ENCODE measurements at places on chromosomes 4 and X. TPM values are rescaled to one million over a fixed set of nuclear protein-coding genes. Genes with fewer than 3 reads are reported as not detected.

GRCh38 chr4:3715855-3716630, 50.1 kb upstream of the ADRA2C start:
- no peaks in the 10 kb centered on the region for H3K4me1 ChIP-seq
- no peak overlapping the region for H3K4me3 ChIP-seq
- no peak overlapping the region for H3K27ac ChIP-seq
- H3K36me3 ChIP-seq = no peaks in the 10 kb centered on the region
- peaks cover 4% of the 10 kb centered on the region for H3K27me3 ChIP-seq

Gene UGT2A1
- polyA plus RNA-seq = not detected

Gene ELOVL6
- polyA plus RNA-seq = not detected

GRCh38 chr4:23332313-23332712, 557.5 kb downstream of the PPARGC1A start:
- no peaks in the 10 kb centered on the region for H3K4me1 ChIP-seq
- H3K36me3 ChIP-seq = no peaks in the 10 kb centered on the region
- no peaks in the 10 kb centered on the region for H3K27me3 ChIP-seq
- H3K27ac ChIP-seq = no peak overlapping the region

DNA sequence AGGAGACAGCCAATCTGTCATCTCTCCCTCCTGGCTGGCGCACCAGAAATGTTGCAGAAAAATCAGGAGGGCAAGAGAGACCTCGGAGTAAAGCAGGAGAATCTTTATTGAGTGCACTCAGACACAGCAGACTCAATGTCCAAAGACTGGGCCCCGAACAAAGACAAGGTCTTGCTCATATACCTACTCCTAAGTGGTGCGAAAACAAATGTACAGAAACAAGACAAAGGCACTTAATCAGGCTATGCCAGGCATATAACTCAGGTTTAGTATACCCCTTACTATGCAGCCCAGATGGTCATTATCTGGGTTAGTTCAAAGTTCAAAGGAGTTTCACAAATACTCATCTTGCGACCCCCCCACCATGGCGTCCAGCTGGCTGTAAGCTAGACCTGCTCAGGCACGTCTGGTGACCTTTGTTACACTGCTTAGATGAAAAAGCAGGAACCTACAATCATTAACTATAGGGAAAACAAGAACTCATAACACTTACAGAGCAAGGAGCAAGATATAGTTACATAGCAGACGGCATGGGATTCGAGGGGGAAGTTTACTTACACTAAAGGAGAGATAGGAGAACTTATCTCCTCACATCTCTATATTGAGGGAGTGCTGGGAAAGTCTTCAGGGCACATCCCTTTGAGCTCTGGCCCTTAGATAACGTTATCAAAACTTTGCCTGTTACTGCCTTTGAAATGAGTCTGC, 27.5 kb downstream of the SULT1E1 start:
- DNase-seq = no peak
- H3K27ac ChIP-seq = no peak overlapping the region
- H3K4me1 ChIP-seq = peaks cover 15% of the 10 kb centered on the region
- no peaks in the 10 kb centered on the region for H3K27me3 ChIP-seq

- no peak overlapping the region for H3K4me3 ChIP-seq
- no peaks in the 10 kb centered on the region for H3K36me3 ChIP-seq
- no peak overlapping the region for H3K27ac ChIP-seq
Measured at GRCh38 chr4:133621628-133622027, 472.5 kb downstream of the PCDH10 start.

GRCh38 chrX:44871931-44872820, 812 bp upstream of the KDM6A start:
- peak overlapping the region; percentile 96 for H3K4me3 ChIP-seq
- peak; percentile 72 for DNase-seq
- no peaks in the 10 kb centered on the region for H3K27me3 ChIP-seq
- H3K4me1 ChIP-seq = no peaks in the 10 kb centered on the region
- no peaks in the 10 kb centered on the region for H3K36me3 ChIP-seq

GRCh38 chr4:1177274-1178141, 5.1 kb upstream of the SPON2 start:
- no peak overlapping the region for H3K4me3 ChIP-seq
- no peak for DNase-seq
- H3K27me3 ChIP-seq = peaks cover 5% of the 10 kb centered on the region

- H3K4me1 ChIP-seq = no peaks in the 10 kb centered on the region
- DNase-seq = no peak
- H3K4me3 ChIP-seq = no peak overlapping the region
- no peaks in the 10 kb centered on the region for H3K27me3 ChIP-seq
Measured at GRCh38 chr4:79241846-79242245, 84.0 kb downstream of the NAA11 start.

GRCh38 chr4:40481977-40482376, 146.8 kb downstream of the CHRNA9 start:
- H3K4me1 ChIP-seq = no peaks in the 10 kb centered on the region
- no peaks in the 10 kb centered on the region for H3K36me3 ChIP-seq
- peaks cover 6% of the 10 kb centered on the region for H3K27me3 ChIP-seq
- no peak overlapping the region for H3K4me3 ChIP-seq
- H3K27ac ChIP-seq = no peak overlapping the region

DNA sequence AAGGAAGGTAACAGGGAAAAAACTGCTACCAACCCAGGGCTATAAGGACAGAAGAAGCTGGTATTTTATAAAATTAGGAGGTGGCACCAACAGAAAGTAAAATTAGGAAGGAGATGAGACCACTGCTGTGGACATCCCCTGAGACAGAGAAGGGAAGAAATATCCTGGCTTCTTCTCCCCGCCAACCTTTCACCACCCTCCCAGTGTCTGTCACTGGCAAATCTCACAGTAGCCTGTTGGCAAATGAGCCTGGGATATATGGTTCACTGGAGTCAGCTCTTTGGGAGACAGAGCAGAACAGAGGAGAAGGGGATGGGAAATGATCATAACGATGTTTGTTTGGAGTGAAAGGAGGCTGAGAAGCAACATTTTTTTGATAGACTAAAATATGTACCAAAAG, 190.9 kb upstream of the PACRGL start:
- no peak for DNase-seq
- no peaks in the 10 kb centered on the region for H3K36me3 ChIP-seq
- H3K4me1 ChIP-seq = no peaks in the 10 kb centered on the region

DNA sequence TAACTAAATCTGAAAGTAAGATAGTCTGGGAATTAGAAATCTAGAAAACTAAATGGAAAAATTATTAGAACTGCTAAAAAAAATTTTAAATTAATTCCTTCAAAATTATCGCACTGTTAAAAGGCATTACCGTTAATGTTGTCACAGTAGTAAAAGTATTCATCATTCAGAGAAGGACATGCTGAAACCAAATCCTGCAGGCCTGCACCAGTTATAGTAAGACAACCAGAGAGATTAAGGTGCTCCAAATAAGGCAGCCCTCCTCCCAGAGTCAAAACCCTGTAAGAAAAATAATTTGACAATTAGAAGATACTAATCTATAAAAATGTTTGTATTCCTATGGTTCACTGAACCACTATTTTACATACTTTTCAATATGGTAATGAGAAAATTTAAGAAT, 43.0 kb downstream of the FBXL5 start:
- no peak overlapping the region for H3K4me3 ChIP-seq
- peaks cover 22% of the 10 kb centered on the region for H3K4me1 ChIP-seq
- DNase-seq = no peak
- H3K27me3 ChIP-seq = no peaks in the 10 kb centered on the region
- H3K36me3 ChIP-seq = peaks cover 30% of the 10 kb centered on the region

Gene PAGE2B
- not detected for polyA plus RNA-seq

DNA sequence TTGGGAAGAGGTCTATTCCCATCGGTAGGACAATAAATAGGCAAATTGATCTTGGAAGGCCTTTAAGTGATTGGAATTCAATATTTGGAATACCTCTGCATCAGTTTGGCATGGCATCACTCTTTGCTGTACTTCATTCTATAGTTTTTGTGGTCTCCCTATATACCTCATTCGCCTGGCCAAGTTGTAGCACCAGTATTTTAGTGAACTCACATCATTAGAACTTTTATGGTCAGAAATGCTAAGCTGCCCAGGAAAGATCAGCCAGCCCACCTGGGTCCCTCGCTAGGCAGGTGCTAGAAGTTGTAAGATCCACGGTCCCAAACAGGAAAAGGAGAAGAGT, 40.3 kb downstream of the ZCCHC13 start:
- no peak overlapping the region for H3K4me3 ChIP-seq
- no peaks in the 10 kb centered on the region for H3K27me3 ChIP-seq
- H3K4me1 ChIP-seq = peaks cover 10% of the 10 kb centered on the region
- no peak overlapping the region for H3K27ac ChIP-seq
- H3K36me3 ChIP-seq = no peaks in the 10 kb centered on the region

GRCh38 chrX:20463296-20464075, 196.8 kb upstream of the RPS6KA3 start:
- DNase-seq = no peak
- peaks cover 5% of the 10 kb centered on the region for H3K4me1 ChIP-seq
- no peak overlapping the region for H3K27ac ChIP-seq

Gene HMGN5
- polyA plus RNA-seq = 4.9 TPM

DNA sequence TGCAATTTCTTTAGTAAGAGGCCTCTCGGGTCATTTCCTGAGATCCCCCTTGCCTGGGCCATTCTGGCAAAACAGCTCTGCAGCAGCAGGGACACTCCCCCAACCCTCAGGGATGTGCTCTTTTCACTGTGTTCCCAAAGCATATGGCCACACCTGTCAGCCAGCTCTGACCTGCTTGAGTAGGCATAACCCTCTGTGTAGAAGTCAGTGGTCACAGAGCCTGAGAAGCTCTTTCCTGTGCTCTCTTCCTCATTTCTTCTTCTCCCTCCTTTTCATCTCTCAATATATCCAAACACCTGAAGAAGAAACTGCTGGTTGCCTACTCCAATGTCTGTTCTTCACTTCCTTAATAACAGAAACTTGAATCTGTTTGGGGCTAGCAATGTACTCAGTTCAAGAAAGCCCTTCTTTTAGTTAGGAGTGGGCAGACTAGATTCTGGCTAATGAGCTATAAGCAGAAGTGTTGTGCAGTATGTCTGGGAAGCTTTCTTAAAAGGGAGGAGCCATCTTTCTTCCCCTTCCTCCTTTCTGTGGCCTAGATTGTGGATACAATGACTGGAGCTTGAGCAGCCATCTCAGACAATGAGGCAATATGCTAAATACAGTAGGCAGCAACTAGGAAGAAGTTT, 73.3 kb downstream of the PRPS1 start:
- peak overlapping the region; percentile 87 for H3K27ac ChIP-seq
- peaks cover 32% of the 10 kb centered on the region for H3K4me1 ChIP-seq
- no peaks in the 10 kb centered on the region for H3K36me3 ChIP-seq
- peak overlapping the region; percentile 47 for H3K4me3 ChIP-seq
- DNase-seq = peak; percentile 50

- H3K4me3 ChIP-seq = peak within 1 kb of the TSS; percentile 95
- peak; percentile 81 for DNase-seq
- H3K27me3 ChIP-seq = no peaks in the 10 kb centered on the region
- H3K36me3 ChIP-seq = no peaks in the 10 kb centered on the region
- H3K27ac ChIP-seq = peak within 1 kb of the TSS; percentile 81
- peaks cover 24% of the 10 kb centered on the region for H3K4me1 ChIP-seq
Measured at GRCh38 chrX:21374163-21374993, at the start of gene CNKSR2. Gene CNKSR2 (plus strand): TSS chrX:21374418. CDS start chrX:21374898, 480 bp downstream.

GRCh38 chr4:36445480-36445879, 164.1 kb downstream of the DTHD1 start:
- no peak overlapping the region for H3K4me3 ChIP-seq
- H3K36me3 ChIP-seq = no peaks in the 10 kb centered on the region
- DNase-seq = no peak
- H3K27ac ChIP-seq = no peak overlapping the region
- no peaks in the 10 kb centered on the region for H3K4me1 ChIP-seq

GRCh38 chr4:119118397-119118796, 17.2 kb upstream of the MYOZ2 start:
- DNase-seq = no peak
- H3K36me3 ChIP-seq = no peaks in the 10 kb centered on the region
- no peak overlapping the region for H3K27ac ChIP-seq
- H3K27me3 ChIP-seq = peaks cover 9% of the 10 kb centered on the region

GRCh38 chrX:133365871-133366611, 49.2 kb downstream of the GPC4 start:
- H3K27me3 ChIP-seq = no peaks in the 10 kb centered on the region
- H3K4me1 ChIP-seq = peaks cover 15% of the 10 kb centered on the region
- H3K4me3 ChIP-seq = no peak overlapping the region
- no peak overlapping the region for H3K27ac ChIP-seq
- DNase-seq = no peak

Gene SRPX2
- not detected for polyA plus RNA-seq

- H3K27me3 ChIP-seq = no peaks in the 10 kb centered on the region
- no peak overlapping the region for H3K27ac ChIP-seq
- no peak for DNase-seq
- H3K36me3 ChIP-seq = no peaks in the 10 kb centered on the region
Measured at GRCh38 chr4:57655342-57655741, 545.2 kb upstream of the IGFBP7 start.

GRCh38 chr4:122836941-122837340, 10.3 kb downstream of the FGF2 start:
- H3K27ac ChIP-seq = no peak overlapping the region
- DNase-seq = no peak
- no peaks in the 10 kb centered on the region for H3K36me3 ChIP-seq
- no peak overlapping the region for H3K4me3 ChIP-seq
- H3K4me1 ChIP-seq = no peaks in the 10 kb centered on the region

Gene SMC1A
- polyA plus RNA-seq = 44.4 TPM

DNA sequence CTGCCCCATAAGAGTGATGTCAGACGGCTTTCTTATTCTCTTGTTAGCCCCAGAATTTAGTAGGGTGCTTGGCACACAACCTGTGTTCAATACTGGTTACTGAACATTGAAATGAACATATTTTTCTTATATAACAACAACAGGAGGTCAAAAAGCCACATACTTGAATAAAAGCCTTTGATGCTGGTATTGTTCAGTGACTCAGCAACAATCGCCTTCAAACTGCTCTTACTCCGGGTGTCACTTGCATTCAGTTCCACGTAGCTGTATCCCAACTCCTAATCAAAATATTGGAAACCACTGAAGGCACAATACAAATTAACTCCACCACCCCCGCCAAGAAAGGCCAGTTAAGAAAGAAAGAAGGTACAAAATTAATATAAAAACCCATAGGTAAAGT, 61.5 kb downstream of the RFC1 start:
- no peak overlapping the region for H3K27ac ChIP-seq
- H3K4me1 ChIP-seq = no peaks in the 10 kb centered on the region
- no peaks in the 10 kb centered on the region for H3K27me3 ChIP-seq
- no peak for DNase-seq
- peaks cover 37% of the 10 kb centered on the region for H3K36me3 ChIP-seq
- H3K4me3 ChIP-seq = no peak overlapping the region

GRCh38 chrX:140766024-140766611, 56.6 kb downstream of the LINC00632 start:
- peaks cover 13% of the 10 kb centered on the region for H3K27me3 ChIP-seq
- no peaks in the 10 kb centered on the region for H3K36me3 ChIP-seq
- peak overlapping the region; percentile 58 for H3K27ac ChIP-seq
- H3K4me3 ChIP-seq = no peak overlapping the region
- peaks cover 13% of the 10 kb centered on the region for H3K4me1 ChIP-seq
- peak; percentile 30 for DNase-seq

GRCh38 chr4:71189471-71189870, 149.3 kb upstream of the SLC4A4 start:
- peaks cover 21% of the 10 kb centered on the region for H3K4me1 ChIP-seq
- no peaks in the 10 kb centered on the region for H3K36me3 ChIP-seq
- no peak overlapping the region for H3K27ac ChIP-seq
- no peak for DNase-seq

Gene BEND4
- polyA plus RNA-seq = 8.3 TPM

Gene TCEANC
- polyA plus RNA-seq = 14.1 TPM

Gene ODAM
- polyA plus RNA-seq = not detected

- no peaks in the 10 kb centered on the region for H3K27me3 ChIP-seq
- H3K4me3 ChIP-seq = peak overlapping the region; percentile 77
- no peaks in the 10 kb centered on the region for H3K36me3 ChIP-seq
- H3K4me1 ChIP-seq = no peaks in the 10 kb centered on the region
Measured at GRCh38 chr4:122458625-122459024, 2.1 kb upstream of the IL2 start.

- H3K27me3 ChIP-seq = no peaks in the 10 kb centered on the region
- no peaks in the 10 kb centered on the region for H3K4me1 ChIP-seq
- no peak overlapping the region for H3K4me3 ChIP-seq
- DNase-seq = no peak
Measured at GRCh38 chr4:5609306-5610007, 98.9 kb downstream of the EVC2 start.

Measured in naive B cell (primary cell).